Activated T-cell treated with anti-CD3 and anti-CD28 coated beads for 4 hours (primary cell): ENCODE measurements at places on chromosomes 7 and 10.
A peak's percentile ranks its signal among the peaks of the same experiment; 100 is the strongest.

GRCh38 chr7:116542618-116543017 lies 17.8 kb downstream of the CAV1 start:
- no peak for DNase-seq

DNA sequence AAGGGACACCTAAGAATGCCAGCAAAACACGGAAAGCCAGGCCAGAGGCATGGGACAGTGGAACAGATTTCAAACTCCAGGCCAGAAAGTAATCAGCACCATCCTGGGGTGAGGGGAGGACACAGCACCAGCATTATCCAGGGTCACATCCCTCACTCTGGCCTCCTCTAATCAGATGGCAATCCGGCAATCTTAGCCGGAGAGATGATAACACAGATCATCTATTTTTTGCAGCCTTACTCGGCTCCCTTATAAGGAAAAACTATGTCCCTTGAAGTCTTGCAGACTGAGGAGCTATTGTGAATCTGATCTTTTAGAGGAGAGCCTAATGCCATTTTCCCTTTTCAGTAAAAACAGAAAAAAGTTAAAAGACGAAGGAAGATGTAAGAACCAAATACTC lies 16.5 kb downstream of the TRIL start:
- no peak for DNase-seq

DNA sequence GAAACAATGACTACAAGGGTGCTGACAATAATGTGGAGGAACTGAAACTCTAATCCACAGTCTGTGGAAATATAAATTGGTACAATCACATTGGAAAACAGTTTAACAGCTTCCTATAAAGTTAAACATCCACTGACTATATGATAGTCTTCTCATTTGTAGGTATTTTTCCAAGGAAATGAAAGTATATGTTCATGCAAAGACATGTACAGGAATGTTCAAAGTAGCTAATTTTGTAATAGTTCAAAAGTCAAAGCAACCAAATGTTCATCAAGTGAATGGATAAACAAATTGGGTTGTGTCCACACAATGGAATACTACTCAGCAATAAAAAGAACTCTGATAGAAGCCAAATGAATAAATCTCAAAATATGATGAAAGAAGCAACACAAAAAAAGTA lies 626.0 kb upstream of the IGFBP3 start:
- DNase-seq, result no peak

DNA sequence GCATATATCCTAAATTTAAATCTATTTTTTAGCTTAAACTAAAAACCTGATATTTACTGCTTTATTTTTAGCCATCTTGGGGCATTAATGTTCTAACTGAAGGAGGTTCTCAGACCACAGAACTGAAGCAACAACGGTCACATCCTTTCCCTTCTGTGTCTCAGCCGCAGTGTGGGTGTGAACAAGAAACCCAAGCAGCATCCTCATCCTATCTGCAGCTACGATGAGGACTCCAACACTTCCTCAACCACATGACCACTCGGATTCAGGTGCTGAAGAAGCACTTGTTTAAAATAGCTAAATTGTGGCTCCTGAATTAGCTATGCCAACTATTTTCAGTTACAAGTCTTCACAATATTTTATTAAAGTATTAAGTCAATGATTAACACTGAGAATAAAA lies 5.3 kb downstream of the ESYT2 start:
- peak; percentile 32 for DNase-seq

- no peak for DNase-seq
Measured at GRCh38 chr7:109377076-109377884, 807.6 kb downstream of the DNAJB9 start.

DNA sequence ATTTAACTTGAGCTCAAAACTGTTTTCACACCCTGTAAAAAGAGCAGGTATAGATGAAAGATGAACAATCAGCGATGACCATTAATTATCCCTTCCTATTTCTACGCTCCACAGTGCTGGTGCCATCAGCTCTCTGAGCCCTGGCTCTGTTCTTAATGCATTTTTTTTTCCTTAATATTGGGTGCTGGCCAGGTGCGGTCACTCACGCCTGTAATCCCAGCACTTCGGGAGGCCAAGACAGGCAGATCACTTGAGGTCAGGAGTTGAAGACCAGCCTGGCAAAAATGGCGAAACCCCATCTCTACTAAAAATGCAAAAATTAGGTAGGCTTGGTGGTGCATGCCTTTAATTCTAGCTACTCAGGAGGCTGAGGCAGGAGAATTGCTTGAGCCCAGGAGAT lies 4.2 kb downstream of the STEAP4 start:
- no peak for DNase-seq

GRCh38 chr7:152436111-152436930 lies 518 bp upstream of the KMT2C start:
- peak; percentile 86 for DNase-seq

DNA sequence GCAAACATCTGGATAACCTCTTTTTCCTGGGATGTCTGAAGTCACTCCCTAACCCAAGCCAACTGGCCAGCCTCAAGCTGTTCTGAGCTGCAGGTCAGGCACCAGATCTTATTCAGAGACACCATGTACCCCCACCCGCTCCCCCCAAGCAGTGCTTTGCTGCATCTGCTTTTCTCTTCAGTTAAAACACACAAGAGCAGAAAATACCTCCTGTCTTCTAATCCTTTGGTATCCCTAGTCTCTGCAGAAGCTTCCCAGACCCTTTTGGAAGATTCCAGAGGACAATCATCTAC lies 3.0 kb downstream of the ZNF488 start:
- DNase-seq, result no peak

GRCh38 chr10:63173468-63174232 lies 40.5 kb downstream of the NRBF2 start:
- DNase-seq, result no peak

DNA sequence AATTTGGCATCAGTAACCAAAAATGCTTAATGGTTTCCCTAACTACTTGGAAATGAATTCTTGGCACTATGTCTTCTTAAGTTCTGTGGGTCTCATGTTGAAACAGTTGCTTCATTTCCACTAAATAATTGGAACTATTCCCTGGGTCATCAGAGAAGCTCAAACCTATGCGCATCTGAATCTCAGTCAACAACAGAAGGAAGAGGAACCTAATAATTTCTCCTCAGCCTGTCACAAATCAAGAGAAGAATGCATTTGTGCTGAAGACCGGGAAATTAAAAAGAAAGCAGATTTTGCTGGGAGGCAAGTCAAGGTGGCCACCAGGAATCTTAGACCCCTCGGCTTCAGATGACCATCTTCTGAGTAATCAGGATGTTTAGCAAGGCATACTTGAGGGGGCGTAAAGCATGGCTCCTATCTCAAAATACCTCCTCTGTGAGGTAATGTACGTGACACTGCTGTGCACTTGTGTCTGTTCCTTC lies 41.4 kb downstream of the TOMM7 start:
- DNase-seq, result no peak

DNA sequence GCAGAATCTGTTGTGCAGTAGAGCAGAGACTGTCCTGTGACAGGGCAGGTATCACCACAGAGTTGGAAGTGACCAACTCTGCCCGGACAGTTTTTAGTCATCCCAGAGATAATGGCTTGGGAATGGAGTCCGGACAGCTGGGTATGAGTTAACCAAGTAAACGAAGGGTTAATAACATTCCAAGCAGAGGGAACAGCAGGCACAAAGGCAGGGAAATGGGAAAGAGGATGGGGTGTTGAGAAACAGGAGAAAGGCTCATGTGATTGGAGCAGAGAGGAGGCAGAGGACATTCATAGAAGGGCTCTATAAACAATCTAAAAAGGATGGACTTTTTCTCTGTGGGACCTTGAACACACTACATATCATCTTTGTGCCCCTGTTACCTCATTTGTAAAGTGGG lies 132.2 kb upstream of the YAE1 start:
- no peak for DNase-seq

GRCh38 chr7:120856621-120857352 lies 1.2 kb downstream of the TSPAN12 start:
- DNase-seq, result peak; percentile 1

DNA sequence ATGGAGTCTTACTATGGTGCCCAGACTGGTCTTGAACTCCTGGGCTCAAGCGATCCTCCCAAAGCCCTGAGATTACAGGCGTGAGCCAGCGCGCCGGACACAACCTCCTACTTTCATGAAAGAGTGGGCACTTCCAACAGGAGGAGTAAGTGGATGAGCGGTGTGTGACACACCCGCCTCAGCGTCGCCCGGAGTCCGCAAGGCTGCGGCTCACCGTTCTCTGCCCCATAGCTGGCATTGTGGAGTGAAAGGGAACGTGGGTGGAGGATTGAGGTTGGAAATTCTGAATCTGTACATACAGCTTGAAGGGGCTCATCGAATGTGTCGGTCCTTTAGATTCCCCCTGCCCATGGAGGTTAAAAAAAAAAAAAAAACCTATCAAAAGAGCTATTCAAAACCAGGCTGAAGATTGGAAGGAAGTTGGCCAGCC lies 524 bp upstream of the PRXL2A start:
- peak; percentile 49 for DNase-seq

GRCh38 chr7:92723943-92724342 lies 112.4 kb downstream of the CDK6 start:
- DNase-seq, result no peak

DNA sequence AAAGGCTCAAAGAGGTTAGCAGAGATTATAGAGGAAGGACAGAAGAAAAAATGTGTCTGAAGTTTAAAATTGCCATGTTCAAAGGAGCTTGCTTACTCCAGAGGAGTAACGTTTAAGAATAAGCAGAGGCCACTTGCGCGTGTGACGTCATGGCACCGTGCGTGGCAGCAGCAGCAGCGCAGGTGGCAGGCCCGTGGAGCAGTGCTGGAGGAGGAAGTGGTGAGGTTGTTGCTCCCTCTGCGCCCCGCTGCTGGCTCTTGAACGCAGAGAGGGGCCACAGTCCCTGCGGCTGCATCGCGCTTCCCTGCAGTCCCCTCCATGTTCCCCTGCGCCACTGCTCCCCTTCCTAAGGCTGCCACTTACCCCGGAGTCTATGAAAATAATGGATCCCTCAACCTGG lies 37.5 kb downstream of the GDI2 start:
- DNase-seq, result peak; percentile 72

DNA sequence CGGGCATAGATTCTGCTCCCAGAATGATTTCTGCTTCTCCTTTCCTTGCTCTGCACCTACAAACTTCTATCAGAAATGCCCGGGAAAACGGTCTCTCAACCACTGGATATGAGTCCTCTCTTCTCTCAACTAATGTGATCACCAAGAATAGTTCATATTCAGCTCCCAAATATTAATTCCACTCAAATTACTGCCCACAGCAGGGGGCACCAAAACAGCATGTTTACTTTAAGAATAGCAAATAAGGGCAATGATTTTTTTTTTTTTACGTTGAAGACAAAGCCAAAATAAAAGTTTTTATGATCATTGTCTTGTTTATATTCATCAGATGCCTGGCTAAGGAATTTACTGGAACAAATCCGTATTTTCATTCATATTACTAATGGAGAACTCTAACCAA lies 94.9 kb upstream of the PRSS1 start:
- DNase-seq, result no peak

- no peak for DNase-seq
Measured at GRCh38 chr7:147096629-147097028, 980.0 kb downstream of the CNTNAP2 start.

DNA sequence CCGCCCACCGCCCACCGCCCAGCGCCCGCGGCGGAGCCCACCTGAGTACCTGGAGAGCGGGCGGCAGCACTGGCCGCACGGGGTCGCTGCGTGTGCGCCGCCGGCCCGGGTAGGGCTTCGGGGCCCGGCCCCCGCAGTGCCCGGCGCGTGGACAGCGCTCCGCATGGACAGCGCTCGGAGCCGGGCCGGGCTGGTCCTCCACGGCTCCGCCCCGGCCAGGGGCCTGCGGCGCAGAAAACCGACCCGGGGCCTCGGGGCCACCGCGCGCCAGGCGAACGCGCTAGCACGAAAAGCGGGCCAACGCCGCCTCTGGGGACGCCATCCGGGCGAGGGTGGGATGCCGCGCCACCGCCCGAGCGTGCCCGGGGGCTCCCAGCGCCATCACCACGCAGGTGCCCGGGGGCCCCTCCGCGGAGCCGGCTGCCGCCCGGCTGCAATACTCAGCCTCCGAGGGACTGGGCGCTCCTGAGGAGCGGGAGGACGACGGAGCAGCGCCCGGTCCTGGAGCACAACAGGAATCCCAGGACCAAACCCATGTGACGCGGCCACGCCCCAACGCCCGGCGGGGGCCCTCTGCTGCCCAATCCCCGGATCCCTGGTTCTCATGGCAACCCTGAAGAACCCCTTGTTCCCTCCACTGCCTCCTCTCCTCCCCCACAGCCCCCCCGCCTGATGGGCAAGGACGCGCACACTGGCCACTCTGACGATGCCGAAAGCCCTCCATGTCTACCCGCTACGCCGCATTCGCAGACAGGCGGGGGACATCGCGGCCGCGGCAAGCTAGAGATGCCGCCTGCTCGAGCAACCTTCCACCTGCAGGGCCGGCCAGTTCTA lies at the start of gene GRB10:
GRB10 (minus strand) TSS at position 522 of the 834 bp plus-strand sequence. CDS start 50,574 bp downstream, outside the sequence.
- DNase-seq, result no peak

DNA sequence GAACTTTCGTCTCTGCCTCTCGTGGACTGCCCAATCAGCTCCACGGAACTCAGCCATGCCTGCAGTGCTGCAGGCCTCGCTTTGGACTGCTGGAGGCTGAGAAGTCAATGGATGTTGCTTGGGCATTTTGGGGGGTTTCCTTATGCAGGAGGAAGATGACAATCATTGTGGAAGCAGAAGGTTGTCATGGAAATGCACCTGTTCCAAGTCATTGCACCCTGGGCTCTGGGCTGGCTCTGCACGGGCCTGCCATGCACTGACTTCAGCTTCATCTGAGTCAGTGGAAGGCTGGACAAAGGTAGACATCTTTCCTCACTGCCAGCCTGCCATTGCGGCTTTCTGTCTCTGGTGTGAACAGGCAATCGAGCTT lies 217.3 kb downstream of the RPS24 start:
- no peak for DNase-seq

- no peak for DNase-seq
Measured at GRCh38 chr10:114427124-114427852, 23.0 kb upstream of the AFAP1L2 start.

- DNase-seq, result no peak
Measured at GRCh38 chr10:84825330-84825729, 496.9 kb downstream of the CCSER2 start.

DNA sequence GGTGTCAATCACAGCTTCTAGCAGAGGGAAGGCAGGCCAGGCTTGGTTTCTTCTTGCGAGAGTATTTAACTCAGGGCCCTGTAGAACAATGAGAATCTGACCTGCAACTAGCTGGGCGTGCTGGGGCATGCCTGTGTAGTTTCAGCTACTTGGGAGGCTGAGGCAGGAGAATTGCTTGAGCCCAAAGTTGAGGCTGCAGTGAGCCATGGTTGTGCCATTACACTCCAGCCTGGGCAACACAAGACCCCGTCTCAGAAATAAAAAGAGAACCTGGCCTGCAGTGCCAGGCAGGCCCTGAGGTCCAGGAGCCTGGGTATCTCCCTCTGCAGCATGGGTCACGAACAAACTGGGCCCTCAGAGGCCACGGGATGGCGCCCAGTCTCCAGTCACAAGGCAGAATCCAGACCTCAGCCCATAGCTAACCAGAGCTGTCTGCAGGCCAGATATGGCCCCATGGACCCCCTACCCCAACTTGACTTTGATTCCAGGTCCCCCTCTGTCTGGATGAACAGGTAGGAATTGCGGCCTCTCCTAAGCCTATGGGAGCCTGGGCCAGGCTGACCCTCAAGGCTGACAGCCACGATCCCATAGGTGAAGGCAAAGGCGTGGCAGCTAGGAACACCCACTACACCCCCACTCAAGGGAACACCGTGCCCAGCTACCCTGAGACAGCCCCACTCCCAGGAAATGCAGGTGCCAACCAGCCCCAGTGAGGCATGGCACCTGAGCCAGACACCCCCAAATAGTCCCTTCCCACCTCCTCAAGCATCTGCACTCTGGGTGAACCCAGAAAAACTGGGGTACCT lies 102.7 kb upstream of the TNRC18 start:
- no peak for DNase-seq

- DNase-seq, result no peak
Measured at GRCh38 chr10:33122014-33122809, 164.2 kb upstream of the ITGB1 start.
